ENCODE measurements at places on chromosomes 3 and 15.

DNA sequence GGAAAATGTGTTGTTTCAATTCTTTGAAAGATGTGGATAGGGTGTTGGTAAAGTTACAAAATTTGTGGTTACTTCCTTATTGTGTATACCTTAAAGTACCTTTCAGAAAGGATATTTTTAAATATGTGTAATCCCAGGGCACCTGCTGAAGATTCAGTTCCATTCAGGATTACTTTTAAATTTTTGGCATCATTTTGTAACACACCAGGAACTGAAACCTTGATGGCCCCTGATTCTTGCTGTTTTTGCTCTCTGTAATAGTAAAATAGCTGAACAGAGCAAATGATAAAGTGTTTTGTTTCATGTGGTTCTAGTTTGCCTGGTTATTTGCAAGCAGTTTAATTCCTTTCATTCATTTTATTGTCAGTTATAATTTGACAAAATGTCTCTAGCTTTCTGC is 160.9 kb downstream of the KLHL25 start:
- no peak for DNase-seq

DNA sequence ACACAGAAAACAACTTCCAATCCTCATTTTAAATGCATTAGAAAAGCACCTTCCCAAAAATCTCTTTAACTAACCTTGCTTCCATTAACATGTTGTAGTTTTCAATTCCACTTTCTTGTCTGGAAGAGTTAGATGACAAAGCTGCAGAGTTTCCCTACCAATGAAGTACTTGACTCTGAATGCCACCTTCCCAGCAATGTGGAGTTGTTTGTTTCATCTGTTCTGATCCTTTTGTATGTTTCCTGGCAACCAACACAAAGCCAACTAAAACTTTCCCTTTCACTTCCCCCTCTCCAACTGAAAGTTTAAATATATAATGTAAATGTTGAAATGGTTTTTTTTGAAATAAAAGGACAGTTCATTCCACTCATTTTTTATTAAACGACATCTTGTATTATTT is at the start of gene WDR49:
TSS of gene WDR49 (minus strand) at position 183 of the 400 bp plus-strand sequence. CDS start 517 bp downstream, outside the sequence.
- no peak for DNase-seq

DNA sequence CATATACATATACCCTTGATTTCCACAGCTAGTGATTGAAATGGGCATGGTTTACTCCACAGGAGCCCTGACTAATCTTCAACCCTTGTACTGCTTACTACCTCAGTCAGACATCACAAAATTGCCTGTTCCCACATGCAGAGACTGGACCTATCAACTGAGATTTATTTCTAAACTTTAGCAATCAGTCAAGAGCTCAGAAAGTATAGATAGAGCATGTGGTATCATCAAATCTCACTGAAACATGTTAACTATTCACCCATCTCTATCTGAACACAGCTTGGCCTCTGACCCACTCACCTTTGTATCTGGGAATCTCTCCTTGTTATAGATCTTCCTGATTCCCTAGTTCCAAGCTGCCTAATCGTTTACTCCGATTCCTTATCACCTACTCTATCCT is 14.6 kb downstream of the ADAM10 start:
- no peak for DNase-seq

DNA sequence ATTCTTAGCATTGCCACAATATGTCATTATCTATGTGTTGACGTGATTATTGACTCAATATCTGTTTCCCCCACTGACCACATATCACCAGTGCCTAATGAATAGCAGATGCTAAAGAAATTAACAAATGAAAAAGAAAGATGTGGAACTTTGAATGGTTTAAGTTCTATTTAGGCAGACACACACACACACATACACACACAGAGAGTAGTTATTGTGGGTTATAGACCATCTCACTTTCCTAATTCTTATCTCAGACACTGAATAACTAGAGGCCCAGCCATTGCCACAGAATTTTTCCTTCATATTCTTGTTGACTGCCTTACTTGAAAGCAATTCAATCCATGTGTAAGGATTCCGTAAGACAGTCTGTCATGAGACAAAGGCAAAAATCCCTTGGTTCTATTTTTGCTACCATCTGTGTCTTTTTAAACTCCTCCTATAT is 61.9 kb upstream of the PHLDB2 start:
- no peak for DNase-seq

DNA sequence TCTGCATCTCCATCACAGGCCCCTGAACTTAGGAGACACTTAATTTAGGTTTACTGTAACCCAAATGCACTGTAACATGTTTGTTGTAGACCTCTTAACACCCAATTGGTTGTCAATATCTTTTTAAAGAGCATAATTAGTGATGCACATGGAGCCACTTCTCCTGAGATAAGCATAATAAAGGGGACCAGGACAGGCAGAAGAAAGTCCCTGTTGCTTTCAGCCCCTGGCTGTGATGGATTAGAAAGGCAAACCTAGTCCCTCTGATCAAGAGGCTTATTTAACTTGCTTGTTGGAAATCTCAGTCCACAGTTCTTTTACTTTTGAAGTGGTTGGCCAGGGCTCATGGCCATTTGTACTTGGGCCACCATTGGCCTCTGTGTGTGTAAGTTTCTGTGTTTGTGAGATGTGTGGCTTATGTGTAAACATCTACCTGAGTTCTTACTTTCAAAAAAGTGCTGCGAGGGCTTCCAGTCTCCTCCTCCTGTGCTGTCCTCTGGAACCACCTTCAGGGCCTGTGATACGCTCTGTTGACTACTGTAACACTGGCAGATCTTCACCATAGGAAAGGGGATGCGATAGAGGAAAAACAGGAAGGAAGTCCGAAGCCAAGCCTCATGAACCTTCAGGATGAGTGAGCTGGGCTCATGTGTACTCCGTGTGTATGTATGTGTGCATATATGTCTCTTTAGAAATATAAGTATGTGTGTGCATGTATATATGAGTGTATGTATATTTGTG is 136.2 kb downstream of the EPHB1 start:
- DNase-seq = no peak

GRCh38 chr15:35674873-35675781 is 129.2 kb upstream of the DPH6 start:
- peak; percentile 49 for DNase-seq

DNA sequence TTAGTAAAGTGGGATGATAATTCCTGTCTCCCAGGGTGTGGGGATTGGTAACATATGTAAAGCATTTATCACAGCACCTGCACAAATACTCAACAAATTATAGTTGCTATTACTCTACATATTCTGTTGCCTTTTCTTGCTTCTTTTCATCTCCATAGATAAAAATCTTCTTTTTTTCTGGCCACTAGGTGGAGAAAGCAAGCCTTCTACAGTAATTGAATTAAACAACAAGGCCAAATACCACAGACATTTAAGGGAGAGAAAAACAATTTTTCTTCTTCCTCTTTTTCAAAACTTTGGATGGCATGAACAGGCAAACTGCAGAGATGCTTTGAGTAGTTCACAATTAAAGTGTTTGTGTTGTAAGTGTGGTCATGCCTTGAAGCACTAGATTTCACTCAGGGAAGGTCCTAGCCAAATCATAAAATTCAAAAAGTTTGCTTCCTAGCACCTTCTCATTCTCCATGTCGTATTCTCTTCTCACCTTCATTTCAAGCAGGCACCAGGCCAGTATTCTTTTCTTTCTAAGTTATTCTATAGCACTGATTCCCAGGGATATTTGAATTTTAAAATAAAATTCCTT is 493.4 kb upstream of the TGFBR2 start:
- DNase-seq = no peak

DNA sequence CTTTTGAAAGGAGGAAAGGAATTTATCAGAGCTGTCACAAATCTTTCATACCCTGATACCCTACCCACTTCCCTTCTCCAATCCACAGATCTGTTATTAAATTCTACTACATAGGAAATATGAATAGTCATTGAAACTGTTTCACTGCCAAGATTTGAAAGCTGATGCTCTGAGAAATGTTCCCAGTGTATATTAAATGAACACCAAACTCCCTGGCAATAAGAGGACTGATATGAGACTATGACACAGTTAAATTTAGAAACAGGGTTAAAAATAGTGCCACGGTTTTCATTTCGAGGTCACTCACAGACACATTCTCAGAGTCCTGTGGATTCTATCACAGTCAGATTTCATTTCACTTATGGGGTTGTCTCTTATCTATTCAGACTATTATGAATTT is 27.2 kb upstream of the GBE1 start:
- DNase-seq = no peak

- DNase-seq = peak; percentile 68
Measured at GRCh38 chr15:78641102-78641748, at the start of gene CHRNB4. Gene CHRNB4 (minus strand): TSS chr15:78641210. CDS start chr15:78641133, 77 bp downstream.

DNA sequence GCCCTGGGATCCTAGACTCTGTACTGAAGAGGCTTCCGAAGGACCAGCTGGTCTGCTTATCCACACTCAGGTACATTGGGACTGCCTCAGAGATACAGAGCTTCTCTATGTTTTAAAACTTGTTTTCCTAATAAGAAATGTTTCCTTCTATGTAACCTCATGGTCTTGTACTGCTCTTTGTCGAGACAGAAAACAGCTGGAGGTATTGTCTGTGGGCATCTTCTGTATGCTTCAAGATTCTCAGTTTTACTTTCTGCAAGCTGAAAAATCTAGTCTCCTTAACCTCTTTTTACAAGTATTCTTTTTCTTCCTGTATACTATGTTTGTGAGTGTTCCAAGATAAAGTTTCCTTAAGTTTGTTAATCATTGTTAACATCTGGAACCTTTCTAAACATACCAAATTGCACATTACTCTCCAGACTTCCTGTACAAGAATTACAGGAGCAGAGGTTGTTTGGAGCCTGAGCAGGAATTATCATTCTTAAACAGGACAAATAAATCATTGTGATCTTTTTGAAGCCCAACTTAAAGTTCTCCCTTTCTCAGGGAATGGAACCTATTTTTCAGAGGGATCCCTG is 358.3 kb upstream of the CFAP20DC start:
- DNase-seq = no peak

DNA sequence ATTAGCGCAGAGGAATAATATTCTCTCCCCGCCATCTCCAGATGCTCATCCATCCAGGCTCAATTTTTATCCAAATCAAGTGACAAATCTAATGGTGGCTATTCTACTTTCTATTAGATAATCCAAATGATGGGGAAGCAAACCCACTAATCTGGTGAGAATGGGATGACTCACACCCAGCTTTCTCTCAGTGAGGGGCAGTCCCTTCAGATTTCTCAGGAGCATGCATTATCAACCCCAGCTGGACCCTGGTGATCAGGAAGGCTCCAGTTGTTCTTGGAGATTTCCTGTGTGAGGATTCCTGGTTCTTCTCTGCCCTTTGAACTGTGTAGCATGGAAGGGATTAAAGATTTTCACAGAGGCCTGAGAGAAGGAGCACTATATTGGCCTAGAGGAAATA is 358.0 kb downstream of the WDR72 start:
- DNase-seq = no peak
